ENCODE measurements at places on chromosomes 12 and 14.

DNA sequence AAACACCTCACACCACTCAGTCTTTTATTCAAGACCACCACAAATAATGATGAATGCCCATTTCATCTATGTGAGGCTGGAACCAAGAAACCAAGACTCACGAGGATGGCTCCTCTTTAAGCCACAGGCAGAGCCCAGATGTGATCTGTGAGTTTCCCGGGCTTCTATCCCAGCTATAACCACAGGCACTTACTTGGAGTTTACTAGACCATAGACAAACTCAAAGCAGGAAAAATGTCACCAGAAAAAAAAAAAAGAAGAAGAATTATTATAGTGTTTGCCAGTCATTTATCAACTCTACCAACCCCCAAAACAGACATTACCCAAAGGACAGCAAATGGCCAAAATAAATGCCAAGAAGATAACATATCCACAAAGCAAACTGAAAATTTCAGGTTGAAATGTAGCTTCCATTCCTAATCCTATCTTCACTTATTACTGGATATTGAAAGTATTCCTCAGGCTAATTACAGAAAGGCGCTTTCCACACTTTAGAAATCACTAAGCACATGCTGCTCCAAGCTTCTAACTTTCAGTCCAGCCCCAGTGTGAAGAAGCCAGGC, 44.7 kb downstream of the ZFYVE1 start:
- no peak for DNase-seq

DNA sequence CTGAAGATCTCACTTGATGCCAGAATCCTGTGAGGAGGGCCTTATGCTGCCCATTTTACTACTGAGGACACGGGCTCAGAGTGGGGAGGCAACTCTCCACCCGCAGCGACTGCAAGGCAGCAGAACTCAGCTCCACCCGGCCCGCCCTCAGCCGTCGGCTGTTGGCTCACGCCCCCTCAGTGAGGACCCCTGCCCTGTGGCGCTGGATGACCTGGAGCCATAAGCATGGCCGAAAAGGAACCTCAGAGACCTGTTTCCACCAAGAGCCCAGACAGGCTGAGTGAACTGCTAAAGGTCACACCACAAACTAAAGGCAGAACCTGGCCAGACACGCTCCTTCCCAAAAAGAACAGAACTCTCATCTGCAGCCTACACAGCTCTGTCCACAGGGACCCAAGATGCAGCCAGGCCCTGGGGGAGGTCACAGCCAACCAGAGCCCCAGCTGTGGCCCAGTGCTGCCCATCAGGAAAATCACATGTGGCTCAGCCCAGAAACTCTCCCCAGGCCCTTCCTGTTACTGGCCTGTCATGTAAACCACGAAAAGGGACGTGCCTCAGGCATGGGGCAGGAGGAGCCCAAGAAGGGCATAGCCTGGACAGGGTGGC, 32.8 kb downstream of the CCNK start:
- DNase-seq = no peak

DNA sequence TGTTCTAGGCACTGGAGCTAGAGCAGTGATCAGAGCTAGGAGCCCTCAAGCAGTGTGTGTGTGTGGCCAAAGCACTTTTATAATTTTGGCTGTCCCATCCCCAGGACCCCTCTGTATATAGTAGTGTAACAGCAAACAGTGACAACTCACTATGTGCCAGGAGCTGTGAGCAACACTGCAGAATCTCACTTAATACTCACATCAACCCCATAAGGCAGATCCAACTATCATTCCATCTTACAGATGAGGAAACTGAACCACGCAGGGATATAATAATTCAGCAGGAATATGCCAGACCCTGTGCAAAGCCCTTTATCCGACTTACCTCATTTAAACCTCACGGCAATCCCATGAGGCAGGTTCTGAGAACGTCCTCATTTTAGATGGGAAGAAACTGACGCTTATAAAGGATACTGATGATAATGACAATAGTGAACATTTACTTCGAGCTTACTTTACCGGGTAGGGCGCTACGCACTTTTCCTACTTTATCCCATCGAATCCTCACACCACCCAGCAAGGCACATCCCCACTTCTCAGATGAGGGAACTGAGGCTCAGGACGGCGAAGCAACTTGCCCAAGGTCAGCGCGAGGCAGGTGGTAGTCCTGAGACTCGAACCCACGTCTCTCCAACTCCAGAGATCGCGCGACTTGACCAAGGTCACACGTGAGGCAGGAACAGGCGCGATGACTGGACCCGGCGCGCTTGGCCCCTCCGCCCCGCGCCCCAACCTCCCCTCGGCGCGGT, 687 bp downstream of the RAB35 start:
- no peak for DNase-seq

DNA sequence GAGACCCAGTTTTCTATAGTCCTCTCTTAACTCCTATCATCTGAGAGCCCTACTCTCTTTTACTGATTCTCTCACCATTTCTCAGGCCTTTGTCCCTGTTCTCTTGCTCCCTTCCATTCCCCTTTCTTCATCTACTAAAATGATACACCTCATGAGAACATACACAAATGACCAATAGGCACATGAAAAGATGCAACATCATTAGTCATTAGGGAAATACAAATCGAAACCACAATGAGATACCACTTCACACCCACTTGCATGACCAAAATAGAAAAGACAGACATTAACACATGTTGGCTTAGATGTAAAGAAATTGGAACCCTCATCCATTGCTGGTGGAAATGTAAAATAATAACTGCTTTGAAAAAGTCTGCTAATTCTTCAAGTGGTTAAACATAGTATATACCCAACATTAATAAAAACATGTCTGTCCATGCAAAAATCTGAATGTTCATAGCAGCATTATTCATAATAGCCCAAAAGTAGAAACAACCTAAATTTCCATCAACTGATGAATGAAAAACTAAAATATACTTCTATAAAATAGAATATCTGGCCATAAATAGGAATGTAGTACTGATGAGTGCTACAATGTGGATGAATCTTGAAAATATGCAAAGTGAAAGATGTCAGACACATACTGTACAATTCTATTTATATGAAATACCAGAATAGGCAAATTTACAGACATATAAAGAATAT, 66.0 kb downstream of the DENND5B start:
- DNase-seq = no peak

DNA sequence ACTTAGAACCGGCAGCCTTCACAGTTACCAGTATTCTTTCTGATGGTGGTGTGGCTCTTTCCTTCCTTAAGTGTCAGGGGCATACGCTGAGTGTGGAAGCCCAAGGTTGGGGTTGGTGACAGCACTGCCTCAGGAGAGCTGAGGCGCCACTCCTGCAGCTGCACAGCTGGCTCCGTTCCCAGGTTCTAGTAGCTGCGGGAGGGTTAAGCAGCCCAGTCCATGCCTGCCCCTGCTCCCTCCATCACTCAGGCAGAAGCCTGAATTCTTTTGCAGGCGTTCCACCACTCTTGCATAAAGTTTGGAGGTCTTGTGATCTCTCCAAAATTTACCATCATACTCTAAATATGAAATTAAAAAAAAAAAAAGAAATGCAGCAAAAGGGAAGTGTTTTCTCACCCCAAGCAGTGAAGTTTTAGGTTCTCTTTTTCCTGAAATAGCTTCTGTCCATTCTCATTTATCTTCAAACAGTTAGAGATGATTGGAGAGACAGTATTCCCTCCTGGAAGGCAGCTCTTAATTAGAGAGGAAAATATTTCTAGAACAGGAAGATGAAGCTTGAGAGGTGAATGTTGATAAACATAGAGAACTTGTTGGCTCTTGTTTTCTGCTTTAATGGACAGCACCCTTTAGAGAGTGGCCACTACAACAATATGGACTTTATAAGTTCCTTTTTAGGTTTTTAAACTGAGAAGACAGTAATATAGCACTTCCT, 136.1 kb downstream of the FGD4 start:
- DNase-seq = no peak

DNA sequence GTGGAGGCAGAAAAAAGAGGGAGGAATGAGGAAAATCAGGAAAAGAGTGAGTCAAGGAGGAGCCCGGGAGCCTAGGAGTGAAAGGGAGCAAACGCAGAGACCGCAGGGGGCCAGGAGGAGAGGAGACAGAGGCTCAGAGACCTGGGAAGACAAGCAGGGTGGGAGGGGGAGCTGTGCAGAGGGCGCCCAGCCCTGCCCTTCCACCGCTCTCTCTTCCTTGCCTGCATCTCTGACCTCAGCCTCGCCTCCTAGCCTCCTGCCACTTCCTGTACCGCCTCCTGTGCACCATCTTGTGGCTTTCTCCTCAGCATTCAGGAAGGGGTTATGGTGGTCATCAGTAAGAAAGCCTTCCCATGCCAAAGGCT, 1.3 kb downstream of the CLSTN3 start:
- DNase-seq = no peak

DNA sequence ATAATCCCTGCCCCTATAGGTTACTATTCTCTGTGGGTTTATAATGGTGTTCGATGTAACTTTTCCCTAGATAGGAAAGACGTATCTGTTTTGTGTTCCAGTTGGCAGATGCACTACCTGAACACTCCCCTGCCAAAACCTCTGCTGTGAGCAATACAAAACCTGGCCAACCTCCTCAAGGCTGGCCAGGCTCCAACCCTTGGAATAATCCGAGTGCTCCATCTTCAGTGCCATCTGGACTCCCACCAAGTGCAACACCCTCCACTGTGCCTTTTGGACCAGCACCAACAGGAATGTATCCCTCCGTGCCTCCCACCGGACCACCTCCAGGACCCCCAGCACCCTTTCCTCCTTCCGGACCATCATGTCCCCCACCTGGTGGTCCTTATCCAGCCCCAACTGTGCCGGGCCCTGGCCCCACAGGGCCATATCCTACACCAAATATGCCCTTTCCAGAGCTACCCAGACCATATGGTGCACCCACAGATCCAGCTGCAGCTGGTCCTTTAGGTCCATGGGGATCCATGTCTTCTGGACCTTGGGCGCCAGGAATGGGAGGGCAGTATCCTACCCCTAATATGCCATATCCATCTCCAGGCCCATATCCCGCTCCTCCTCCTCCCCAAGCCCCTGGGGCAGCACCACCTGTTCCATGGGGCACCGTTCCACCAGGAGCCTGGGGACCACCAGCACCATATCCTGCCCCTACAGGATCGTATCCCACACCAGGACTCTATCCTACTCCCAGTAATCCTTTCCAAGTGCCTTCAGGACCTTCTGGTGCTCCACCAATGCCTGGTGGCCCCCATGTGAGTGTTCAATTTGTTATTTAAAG, 11.3 kb downstream of the MAPK1IP1L start:
- DNase-seq = no peak

All from SK-N-MC (cell line).